Activated CD8-positive, alpha-beta memory T cell treated with anti-CD3 and anti-CD28 coated beads for 4 hours (primary cell): ENCODE measurements at places on chromosomes 16 and 17.

DNA sequence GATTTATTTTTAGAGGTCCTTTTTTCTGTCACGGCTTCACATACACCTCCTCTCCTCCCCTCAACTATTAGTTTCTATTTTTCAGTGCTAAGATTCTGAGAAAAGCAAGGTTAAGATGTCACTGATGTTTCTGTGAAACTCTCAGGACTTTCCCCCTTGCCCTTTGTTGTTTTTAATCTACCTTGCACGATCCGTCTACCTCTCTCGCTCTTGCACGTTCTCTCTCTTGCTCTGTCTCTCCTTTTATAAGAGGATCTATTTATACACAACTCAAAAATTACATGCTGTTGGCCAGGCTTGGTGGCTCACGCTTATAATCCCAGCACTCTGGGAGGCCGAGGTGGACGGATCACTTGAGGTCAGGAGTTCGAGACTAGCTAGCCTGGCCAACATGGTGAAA, 43.6 kb downstream of the RPA1 start:
- DNase-seq = no peak

GRCh38 chr16:80210787-80211186, 330.0 kb upstream of the DYNLRB2 start:
- no peak for DNase-seq

- DNase-seq = no peak
Observed at GRCh38 chr17:61827649-61828395, 35.5 kb downstream of the BRIP1 start.

- DNase-seq = no peak
Observed at GRCh38 chr17:1360975-1361374, 39.0 kb downstream of the YWHAE start.

GRCh38 chr16:23428351-23428750, 24.6 kb downstream of the COG7 start:
- no peak for DNase-seq
